ENCODE measurements at places on chromosomes 5 and 9. TPM values are rescaled to one million over a fixed set of nuclear protein-coding genes. Genes with fewer than 3 reads are reported as not detected.

Gene AMBP
- not detected for total RNA-seq

Gene PPP3R2
- total RNA-seq = not detected

- no peak for DNase-seq
These were observed 1.2 kb downstream of the CCDC107 start for GRCh38 chr9:35659340-35659739.

- no peak for DNase-seq
These were observed 69.5 kb upstream of the MAP3K1 start for GRCh38 chr5:56745864-56746263.

DNA sequence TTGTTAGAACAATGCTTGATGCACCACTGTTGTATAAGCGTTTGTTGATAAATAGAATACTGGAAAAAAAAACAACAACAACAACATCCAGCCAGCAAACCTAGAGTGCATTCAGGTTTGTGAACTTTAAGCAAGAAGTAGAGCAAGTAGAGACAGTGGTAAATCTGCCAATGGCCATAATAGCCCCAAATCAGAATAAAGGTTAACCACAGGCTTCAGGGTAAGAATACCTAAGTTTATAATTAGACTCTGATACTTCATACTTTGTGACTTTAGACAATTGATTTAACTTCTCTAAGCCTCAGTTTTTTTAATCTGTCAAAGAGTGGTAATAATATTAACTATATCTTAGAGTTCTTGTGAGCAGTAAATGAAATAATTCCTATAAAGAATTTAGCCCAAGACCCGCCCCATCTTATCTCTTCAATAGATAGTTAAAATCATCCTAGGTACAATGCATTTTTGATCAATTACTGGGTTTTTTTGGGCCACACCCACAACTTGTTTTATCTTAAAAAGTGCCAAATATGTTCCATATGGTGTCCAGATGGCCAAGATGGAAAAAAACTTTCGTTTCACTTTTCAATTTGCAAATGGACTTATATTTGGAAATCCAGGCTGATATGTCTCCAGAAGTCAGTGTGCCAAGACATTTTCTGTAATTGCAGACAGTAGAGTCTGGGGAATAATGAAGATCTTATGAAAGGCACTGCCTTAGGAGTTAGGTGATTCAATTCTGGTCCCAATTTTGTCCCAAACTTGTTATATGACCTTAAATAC, 24.5 kb upstream of the DPYSL3 start:
- no peak for DNase-seq

DNA sequence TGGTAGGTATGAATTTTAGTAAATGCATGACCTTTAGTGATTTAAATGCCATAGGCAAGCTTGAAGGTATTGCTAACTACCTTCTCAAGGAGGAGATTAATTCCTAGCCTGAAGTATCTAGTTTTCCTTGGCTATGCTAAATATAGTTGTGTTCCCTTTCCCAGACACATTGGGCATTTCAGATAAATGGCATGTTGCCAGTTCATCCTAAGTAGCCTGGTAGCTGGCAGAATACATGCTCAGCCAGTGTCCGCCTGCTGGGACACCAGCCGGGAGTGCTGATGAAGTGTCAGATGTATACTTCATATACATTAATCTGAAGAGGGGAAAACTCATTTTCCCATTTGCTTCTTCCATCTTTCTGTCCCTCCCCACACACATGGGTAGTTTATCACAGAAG, 196.9 kb downstream of the MAST4 start:
- DNase-seq = no peak

DNA sequence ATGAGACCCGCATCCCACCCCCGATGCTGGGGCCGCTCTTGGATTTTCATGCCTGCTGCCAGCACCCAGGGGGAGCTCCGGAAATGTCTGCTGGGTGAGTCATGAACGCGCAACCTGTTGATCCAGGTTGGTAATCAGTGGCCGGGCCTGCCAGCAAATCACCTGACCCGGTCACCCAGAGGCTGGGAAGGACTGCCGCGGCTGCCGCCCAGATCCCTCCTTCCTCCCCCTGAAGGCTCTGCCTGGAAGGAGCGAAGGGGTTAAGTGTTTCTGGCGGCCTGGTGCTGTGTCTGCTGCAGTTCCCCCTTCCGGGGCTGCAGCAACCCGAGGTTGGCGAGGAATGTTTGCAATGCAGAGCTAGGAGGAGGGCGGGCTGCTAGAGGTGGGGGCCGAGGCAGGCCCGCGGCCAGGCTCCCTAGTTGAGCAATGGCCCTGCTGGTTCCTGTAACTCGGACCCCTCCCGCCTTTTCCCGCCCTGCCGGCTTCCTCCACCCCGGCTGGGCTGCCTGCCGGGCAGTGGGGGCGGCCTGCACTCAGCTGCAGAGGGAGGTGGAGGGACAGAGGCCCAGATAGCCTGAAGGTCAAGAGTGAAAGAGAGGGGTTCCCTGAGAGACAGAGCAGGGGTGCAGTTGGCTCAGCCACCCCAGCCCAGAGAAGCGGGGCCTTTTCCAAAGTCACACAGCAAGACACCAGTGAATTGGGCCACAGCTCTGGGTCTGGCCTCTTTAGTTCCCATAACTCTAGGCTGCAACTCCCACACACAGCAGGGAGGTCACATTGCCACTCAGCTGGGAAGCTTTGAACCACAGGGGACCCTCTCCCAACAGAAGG, 156.3 kb upstream of the IER5L start:
- DNase-seq = peak; percentile 67

GRCh38 chr5:152631221-152631620, 226.1 kb upstream of the NMUR2 start:
- no peak for DNase-seq

- no peak for DNase-seq
These were observed 45.6 kb upstream of the RNF130 start for GRCh38 chr5:180117000-180117725.

DNA sequence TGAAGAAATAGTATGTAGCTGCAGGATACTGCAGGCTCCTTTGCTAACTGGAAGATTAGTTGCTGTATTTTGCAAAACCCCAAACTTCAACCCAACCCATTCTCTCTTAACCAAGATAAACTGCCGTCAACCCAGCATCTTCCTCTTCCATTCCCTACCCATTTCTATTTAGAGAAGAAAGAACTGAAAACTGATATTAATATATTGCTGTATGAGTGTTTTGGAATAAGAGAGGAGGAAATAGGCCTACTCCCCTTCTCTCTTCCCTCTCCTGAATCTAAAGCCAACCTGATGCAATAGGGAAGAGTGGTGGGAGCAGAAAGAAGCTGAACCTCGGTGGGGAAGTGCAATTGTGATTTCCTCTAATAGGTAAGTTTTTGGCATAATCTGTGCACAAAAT, 83.7 kb downstream of the TMEM215 start:
- no peak for DNase-seq
